ENCODE measurements at places on chromosomes 5 and 9.

GRCh38 chr9:4670591-4670990, 4.3 kb upstream of the SPATA6L start:
- no peak for DNase-seq

- DNase-seq: no peak
Observed at GRCh38 chr5:181105391-181106025, 25.5 kb downstream of the OR2V1 start.

- DNase-seq: no peak
Observed at GRCh38 chr9:88537761-88538091, 2.7 kb downstream of the NXNL2 start.

DNA sequence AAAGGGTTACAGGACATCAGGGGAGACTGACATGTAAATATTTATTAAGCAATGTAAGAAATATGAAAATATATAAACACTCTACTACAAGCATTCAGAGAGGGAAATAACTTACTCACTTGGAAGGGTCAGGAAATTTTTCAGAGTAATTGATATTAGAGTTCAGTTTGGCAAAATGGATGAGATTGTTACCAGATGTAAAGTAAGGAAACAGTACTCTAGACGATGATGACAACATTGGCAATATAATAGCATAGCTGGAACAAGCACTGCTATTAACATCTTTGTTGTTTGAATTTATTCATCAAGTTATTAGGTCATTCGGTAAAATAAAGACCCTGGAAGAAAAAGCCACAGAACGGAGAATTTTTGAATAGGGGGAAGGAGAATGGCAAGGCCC, 49.1 kb downstream of the GNA14 start:
- DNase-seq: no peak

Measured in epithelial cell of proximal tubule (primary cell).